T-helper 1 cell treated with Interleukin-12 subunit alpha and Interleukin-12 subunit beta and Interleukin-4 antibody, amounts not matched to agents 30 ng/mL and 1 ng/mL, for 36 hours (primary cell): ENCODE measurements at places on chromosomes 1 and 21. TPM values are rescaled to one million over a fixed set of nuclear protein-coding genes. Genes with fewer than 3 reads are reported as not detected.

The ITLN2 gene
- not detected in 2 replicates for total RNA-seq

The SPRR2E gene
- total RNA-seq, result not detected in 2 replicates

The OXCT2 gene
- 0.22 TPM in 1 of 2 replicates, not detected in the other for total RNA-seq

The NOL9 gene
- total RNA-seq, result 53.8 and 54.5 TPM in 2 replicates

The LCA5L gene
- 0.07 TPM in 1 of 2 replicates, not detected in the other for total RNA-seq

The USP21 gene
- total RNA-seq, result 30.6 and 33.6 TPM in 2 replicates

The MANEAL gene
- 3.4 and 3.7 TPM in 2 replicates for total RNA-seq
